ENCODE measurements at places on chromosomes 16 and 17.

- DNase-seq, result no peak
Measured at GRCh38 chr17:499951-500461, 147.4 kb upstream of the RPH3AL start.

GRCh38 chr16:81448154-81449131 lies 3.8 kb downstream of the CMIP start:
- peak; percentile 20 for DNase-seq

DNA sequence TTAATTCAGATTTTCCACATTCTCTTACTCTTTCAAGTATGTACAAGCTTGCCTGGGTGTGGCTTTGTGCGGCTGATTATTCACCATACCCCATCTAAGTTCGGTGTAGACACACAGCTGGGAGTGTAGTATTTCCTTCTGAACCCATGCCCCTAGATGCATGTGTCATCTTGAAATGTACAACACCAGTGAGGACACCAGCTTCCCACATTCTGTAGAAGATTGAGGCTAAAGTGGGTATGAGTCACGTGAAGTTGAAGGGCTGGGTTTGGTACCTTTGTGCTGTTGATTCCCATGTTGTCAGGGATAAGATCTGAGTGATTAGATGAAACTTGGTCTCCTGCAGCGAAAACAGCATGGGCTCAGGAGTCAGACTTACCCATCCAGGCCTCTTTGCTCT lies 14.6 kb upstream of the DHX8 start:
- DNase-seq, result no peak

- no peak for DNase-seq
Measured at GRCh38 chr17:42586514-42587230, 9.1 kb upstream of the PSMC3IP start.

- peak; percentile 93 for DNase-seq
Measured at GRCh38 chr16:57606847-57607501, 21.5 kb upstream of the ADGRG1 start.

GRCh38 chr17:67931227-67931626 lies 65.0 kb downstream of the C17orf58 start:
- no peak for DNase-seq

GRCh38 chr16:3669082-3669481 lies 14.6 kb downstream of the DNASE1 start:
- DNase-seq, result no peak
